ENCODE measurements at places on chromosomes 4 and X. TPM values are rescaled to one million over a fixed set of nuclear protein-coding genes. Genes with fewer than 3 reads are reported as not detected.

GRCh38 chrX:153770601-153771414 is 6.8 kb downstream of the PLXNB3 start:
- no peak overlapping the region for H3K27ac ChIP-seq
- no peaks in the 10 kb centered on the region for H3K27me3 ChIP-seq
- DNase-seq = no peak
- no peak overlapping the region for H3K4me3 ChIP-seq
- H3K4me1 ChIP-seq = peaks cover 19% of the 10 kb centered on the region

- H3K4me3 ChIP-seq = no peak overlapping the region
- H3K36me3 ChIP-seq = no peaks in the 10 kb centered on the region
- DNase-seq = no peak
- no peaks in the 10 kb centered on the region for H3K27me3 ChIP-seq
These were observed 82.2 kb downstream of the APBB2 start for GRCh38 chr4:41132055-41132683.

DNA sequence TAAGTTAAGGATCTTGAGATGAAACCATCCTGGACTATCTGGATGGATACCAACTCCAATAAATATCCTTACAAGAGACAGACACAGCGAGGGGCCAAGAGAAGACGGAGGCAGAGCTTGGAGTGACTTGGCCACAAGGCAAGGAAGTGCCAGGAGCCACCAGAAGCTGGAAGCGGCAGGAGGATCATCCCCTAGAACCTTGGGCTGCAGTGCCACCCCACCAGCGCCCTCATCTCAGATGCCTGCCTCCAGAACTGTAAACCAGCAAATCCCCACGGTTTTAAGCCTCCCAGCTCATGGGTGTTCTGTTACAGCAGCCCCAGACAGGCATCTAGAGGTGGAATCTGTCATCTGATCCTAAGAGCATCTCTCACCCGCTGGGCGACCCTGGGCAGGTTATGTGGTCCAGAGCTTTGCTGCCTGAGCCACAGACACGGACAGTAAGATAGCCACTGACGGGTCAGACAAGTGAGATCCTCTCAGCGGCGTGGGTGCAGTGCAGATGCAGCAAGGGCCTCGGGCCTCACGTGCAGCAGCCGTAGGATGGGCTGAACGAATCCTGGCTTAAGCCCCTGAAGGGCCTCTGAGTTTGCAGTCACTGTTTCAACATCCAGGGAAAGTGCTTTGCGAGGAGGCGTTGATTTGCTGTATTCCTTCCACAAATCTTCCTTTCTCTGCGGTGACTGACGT is 25.1 kb upstream of the MXD4 start:
- no peaks in the 10 kb centered on the region for H3K27me3 ChIP-seq
- H3K27ac ChIP-seq = no peak overlapping the region
- DNase-seq = no peak
- H3K4me1 ChIP-seq = peaks cover 6% of the 10 kb centered on the region
- no peak overlapping the region for H3K4me3 ChIP-seq

GRCh38 chr4:181548873-181549575 is 694.2 kb upstream of the TENM3 start:
- no peak for DNase-seq
- H3K27ac ChIP-seq = no peak overlapping the region
- no peaks in the 10 kb centered on the region for H3K36me3 ChIP-seq
- no peaks in the 10 kb centered on the region for H3K27me3 ChIP-seq

GRCh38 chr4:74093981-74094623 is 4.9 kb downstream of the CXCL2 start:
- no peaks in the 10 kb centered on the region for H3K4me1 ChIP-seq
- no peak overlapping the region for H3K4me3 ChIP-seq
- H3K36me3 ChIP-seq = no peaks in the 10 kb centered on the region
- H3K27me3 ChIP-seq = no peaks in the 10 kb centered on the region
- H3K27ac ChIP-seq = no peak overlapping the region
- no peak for DNase-seq

DNA sequence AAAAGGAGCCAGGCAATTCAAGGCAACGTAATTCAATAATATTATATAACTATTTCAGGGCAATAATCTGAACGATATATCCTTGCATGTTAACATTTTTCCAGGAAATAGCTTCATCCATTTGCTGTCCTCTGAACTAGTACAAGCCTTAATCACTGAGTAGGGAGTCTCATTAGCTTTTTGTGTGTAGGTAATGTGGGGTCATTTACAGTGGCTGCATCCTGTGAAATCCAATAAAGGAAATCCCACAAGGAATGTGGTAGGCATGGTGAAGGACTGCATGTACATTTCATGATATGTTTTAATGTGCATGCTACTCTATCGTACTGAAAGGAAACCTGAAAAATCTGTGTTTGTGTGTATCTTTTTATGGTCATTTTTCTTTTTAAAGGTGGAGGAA is 103.5 kb downstream of the SLC4A4 start:
- peaks cover 6% of the 10 kb centered on the region for H3K4me1 ChIP-seq
- no peaks in the 10 kb centered on the region for H3K27me3 ChIP-seq
- no peaks in the 10 kb centered on the region for H3K36me3 ChIP-seq
- H3K27ac ChIP-seq = no peak overlapping the region
- no peak for DNase-seq
- H3K4me3 ChIP-seq = no peak overlapping the region

- no peaks in the 10 kb centered on the region for H3K27me3 ChIP-seq
- H3K27ac ChIP-seq = no peak overlapping the region
- DNase-seq = no peak
- H3K4me3 ChIP-seq = no peak overlapping the region
These were observed 61.3 kb upstream of the PRRG1 start for GRCh38 chrX:37287741-37288444.

DNA sequence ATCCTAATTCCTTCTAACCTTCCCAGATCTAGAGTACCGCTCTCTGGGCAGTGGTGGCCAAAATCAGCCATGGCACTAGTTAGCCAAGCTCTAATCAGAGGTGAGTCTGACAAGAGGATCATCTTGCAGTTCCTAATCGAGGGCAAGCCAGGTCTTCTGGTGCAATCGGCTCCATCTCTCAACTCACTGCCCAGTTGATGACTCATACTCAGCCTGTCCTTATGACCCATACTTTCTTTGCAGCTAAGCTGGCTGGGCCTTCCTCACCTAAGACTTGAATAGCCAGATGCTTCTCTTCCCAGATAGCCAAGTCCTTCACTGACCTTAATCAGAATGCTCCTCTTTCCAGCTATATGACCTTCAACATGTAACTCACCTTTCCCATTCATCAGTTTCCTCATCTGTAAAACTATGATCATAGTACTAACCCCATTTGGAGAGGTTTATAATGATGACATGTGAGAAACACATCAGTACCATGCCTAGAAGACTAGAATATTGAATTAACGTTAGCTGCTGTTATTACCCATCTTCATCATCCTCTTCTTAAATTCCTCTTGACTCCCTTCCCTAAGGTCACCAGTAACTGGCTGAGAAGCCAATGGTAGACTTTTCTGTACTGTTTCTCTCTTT is 57.1 kb downstream of the RELL1 start:
- DNase-seq = peak; percentile 93
- H3K4me1 ChIP-seq = peaks cover 14% of the 10 kb centered on the region
- H3K27ac ChIP-seq = no peak overlapping the region
- H3K4me3 ChIP-seq = no peak overlapping the region
- H3K27me3 ChIP-seq = no peaks in the 10 kb centered on the region
- peaks cover 33% of the 10 kb centered on the region for H3K36me3 ChIP-seq

- peaks cover 8% of the 10 kb centered on the region for H3K4me1 ChIP-seq
- no peak overlapping the region for H3K4me3 ChIP-seq
- no peaks in the 10 kb centered on the region for H3K27me3 ChIP-seq
- DNase-seq = no peak
- no peak overlapping the region for H3K27ac ChIP-seq
These were observed 64.0 kb downstream of the TEC start for GRCh38 chr4:48205626-48206025.

GRCh38 chrX:123203772-123204171 is 19.7 kb downstream of the GRIA3 start:
- no peaks in the 10 kb centered on the region for H3K27me3 ChIP-seq
- no peak for DNase-seq
- no peaks in the 10 kb centered on the region for H3K4me1 ChIP-seq
- H3K4me3 ChIP-seq = no peak overlapping the region
- H3K27ac ChIP-seq = no peak overlapping the region
- no peaks in the 10 kb centered on the region for H3K36me3 ChIP-seq

DNA sequence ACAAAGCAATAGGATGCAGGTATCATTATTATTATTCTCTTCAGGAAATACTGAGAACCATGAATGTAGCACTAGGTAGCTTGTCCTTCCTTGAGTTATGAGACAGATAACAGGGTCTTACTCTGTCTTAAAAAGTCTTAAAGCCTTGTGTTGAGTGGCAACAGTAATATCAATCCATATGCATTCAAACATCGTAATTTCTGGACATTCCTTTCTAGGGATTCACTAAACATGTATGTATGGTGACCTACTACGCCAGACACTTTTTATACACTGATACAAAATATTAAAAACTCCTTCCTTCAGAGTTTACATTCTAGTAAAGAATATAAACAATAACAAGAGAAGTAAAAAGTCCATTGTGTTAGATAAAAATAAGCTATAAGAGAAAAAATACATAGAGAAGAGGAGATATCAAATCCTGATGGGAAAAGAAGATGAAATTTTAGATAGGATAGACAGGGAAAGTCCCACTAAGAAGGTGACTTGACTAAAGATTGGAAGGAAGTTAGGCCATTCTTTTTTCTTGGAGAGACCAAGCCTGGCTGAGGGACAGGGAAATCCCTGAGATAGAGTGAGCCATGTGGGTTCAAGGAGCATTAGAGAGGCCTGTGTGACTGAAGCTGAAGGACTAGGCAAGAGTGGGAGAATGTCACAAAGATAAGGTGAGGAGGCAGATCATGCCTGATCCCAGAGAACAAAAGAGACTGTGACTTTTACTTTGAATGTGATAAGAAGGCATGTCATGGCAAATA is 5.0 kb upstream of the DDX60L start:
- H3K27ac ChIP-seq = no peak overlapping the region
- DNase-seq = no peak
- H3K4me1 ChIP-seq = peaks cover 12% of the 10 kb centered on the region
- no peaks in the 10 kb centered on the region for H3K27me3 ChIP-seq

- DNase-seq = no peak
- no peaks in the 10 kb centered on the region for H3K4me1 ChIP-seq
- H3K4me3 ChIP-seq = no peak overlapping the region
- H3K27ac ChIP-seq = no peak overlapping the region
These were observed 23.5 kb downstream of the IRS4 start for GRCh38 chrX:108712886-108713285.

DNA sequence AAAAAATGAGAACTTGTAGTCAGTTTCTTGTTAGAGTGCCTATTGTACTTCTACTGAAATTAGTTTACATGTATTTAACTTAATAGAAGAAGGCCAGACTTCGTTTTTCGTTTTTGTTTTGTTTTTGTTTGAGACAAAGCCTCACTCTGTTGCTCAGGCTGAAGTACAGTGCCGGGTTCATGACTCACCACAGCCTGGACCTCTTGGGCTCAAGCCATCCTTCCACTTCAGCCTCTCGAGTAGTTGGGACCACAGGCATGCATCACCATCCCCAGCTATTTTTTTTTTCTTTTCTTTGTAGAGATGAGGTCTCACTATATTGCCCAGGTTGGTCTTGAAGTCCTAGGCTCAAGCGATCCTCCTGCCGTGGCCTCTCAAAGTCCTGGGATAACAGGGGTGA is 793.9 kb downstream of the ADGRL3 start:
- no peaks in the 10 kb centered on the region for H3K27me3 ChIP-seq
- no peak overlapping the region for H3K4me3 ChIP-seq
- no peak for DNase-seq
- H3K4me1 ChIP-seq = no peaks in the 10 kb centered on the region
- H3K36me3 ChIP-seq = no peaks in the 10 kb centered on the region
- H3K27ac ChIP-seq = no peak overlapping the region

DNA sequence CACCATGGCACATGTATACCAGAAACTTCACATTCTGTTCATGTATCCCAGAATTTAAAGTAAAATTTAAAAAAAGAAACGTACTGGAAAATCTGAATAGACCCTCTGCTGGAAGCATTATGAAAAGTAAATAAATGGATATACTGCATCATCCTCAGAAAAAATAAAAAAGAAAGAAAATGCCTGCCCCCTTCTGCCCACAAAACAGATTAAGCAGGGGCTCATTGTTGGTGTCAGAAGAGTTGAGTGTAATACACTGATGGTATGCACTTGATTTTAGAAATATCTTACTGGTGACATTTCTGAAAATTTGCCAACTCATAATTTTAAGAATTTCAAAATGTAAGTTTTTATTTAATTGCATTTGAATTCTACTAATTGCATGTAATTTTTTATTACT is 77.8 kb downstream of the LRP2BP start:
- no peaks in the 10 kb centered on the region for H3K27me3 ChIP-seq
- peaks cover 5% of the 10 kb centered on the region for H3K36me3 ChIP-seq
- DNase-seq = no peak

GRCh38 chr4:123286903-123287466 is 109.6 kb upstream of the SPRY1 start:
- no peaks in the 10 kb centered on the region for H3K36me3 ChIP-seq
- H3K4me1 ChIP-seq = peaks cover 23% of the 10 kb centered on the region
- no peak overlapping the region for H3K4me3 ChIP-seq
- H3K27me3 ChIP-seq = no peaks in the 10 kb centered on the region
- DNase-seq = no peak
- H3K27ac ChIP-seq = no peak overlapping the region

DNA sequence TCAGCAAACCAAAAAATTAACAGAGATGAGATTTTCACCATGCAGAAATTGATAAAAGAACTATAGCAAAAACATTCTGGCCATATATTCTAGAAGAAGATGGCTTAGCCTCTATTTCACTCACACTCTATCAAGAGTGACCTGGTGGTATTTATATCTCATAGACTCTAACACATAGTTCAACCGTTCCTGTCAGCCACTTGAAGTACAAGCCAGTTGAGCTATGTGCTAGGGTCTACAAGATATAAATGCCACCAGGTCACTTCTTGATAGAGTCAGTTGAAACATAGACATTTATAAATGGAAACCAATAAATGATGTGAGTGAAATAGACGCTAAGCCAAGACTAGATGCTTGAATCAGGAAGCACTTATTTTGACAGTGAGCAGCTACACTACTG is 836.7 kb upstream of the EPHA5 start:
- no peaks in the 10 kb centered on the region for H3K27me3 ChIP-seq
- no peaks in the 10 kb centered on the region for H3K36me3 ChIP-seq
- no peak overlapping the region for H3K4me3 ChIP-seq
- no peak for DNase-seq

- no peaks in the 10 kb centered on the region for H3K4me1 ChIP-seq
- no peaks in the 10 kb centered on the region for H3K36me3 ChIP-seq
These were observed 348.2 kb downstream of the PDGFC start for GRCh38 chr4:156623376-156623775.

GRCh38 chr4:96052827-96053226 is 212.9 kb downstream of the PDHA2 start:
- DNase-seq = no peak
- H3K36me3 ChIP-seq = no peaks in the 10 kb centered on the region
- H3K27ac ChIP-seq = no peak overlapping the region
- no peaks in the 10 kb centered on the region for H3K4me1 ChIP-seq
- H3K4me3 ChIP-seq = no peak overlapping the region

- DNase-seq = no peak
- H3K36me3 ChIP-seq = no peaks in the 10 kb centered on the region
- no peaks in the 10 kb centered on the region for H3K4me1 ChIP-seq
These were observed 1268.6 kb downstream of the FAM133A start for GRCh38 chrX:94942603-94943002.

KCNE5 gene
- total RNA-seq = not detected

TBC1D14 gene
- total RNA-seq = 49.4 TPM

JADE3 gene
- total RNA-seq = 7.8 TPM

NAAA gene
- total RNA-seq = 29.6 TPM

MAGEA4 gene
- not detected for total RNA-seq

LAMTOR3 gene
- 22.6 TPM for total RNA-seq

TLR2 gene
- total RNA-seq = 7.6 TPM

AKAP4 gene
- total RNA-seq = not detected

ZDHHC15 gene
- 2.8 TPM for total RNA-seq

NUDT10 gene
- 4.8 TPM for total RNA-seq

FAM90A26 gene
- not detected for total RNA-seq

GPC3 gene
- 7.6 TPM for total RNA-seq

SSX4B gene
- not detected for total RNA-seq
